ENCODE measurements at places on chromosomes 7 and 10.

DNA sequence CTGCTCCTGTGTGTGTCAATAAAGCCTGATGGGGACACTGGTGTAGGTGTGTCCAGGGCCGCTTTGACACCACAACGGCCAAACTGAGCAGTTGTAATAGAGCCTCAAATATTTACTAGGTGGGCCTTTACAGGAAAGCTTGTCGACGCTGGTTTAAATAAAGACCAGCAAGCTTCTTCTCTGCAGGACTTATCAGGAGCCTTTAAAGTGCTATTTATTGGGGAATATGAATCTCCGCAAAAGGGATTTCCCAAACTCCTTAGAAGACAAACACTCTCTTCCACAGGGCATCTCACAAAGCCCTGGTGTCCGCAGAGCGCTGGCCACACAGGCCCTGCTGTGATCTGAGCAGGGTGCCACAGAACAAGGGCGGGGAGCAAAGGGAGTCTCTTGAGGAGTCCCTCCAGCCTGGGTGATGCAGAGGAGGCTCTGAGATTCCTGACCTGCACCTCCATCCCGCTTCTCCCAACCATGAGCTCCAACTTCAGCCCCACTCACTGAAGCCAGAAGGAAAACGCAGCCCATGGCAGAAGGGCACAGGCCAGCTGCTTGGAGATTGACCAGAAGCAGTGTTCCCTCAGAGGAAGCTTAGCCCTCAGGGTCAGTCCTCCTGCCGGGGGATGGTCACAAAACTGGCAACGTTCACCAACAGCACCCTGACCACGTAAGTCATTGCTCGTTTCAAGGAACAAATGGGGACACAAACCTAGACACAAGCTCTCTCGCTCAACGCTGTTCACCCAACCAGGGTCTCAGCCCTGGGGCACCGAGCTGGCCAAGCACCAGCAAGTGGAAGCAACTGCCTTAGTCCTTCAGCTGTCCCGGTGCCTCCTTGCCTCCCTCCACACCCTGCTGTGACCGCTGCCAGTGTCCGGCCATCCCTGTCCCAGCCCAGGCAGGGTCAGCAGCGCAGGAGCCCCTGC is 129.5 kb downstream of the OAT start:
- no peak for DNase-seq

DNA sequence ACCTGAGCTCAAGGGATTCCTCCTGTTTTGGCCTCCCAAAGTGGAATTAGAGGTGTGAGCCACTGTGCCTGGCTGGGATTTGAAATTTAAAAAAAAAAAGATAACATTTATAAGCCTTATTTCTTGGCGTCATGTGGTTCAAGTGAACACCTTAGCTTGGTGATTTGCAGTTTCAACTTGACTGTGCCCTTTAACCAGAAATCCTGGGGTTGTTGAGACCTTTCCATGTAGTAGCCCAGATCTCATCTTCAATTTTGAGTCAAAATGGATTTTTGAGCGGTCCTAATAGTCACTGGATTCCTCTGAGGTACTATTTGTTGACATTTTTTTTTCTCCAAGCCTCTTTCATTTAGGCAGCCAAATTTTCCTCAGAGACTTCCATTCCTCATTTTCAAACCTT is 29.5 kb upstream of the FBXW4 start:
- no peak for DNase-seq

DNA sequence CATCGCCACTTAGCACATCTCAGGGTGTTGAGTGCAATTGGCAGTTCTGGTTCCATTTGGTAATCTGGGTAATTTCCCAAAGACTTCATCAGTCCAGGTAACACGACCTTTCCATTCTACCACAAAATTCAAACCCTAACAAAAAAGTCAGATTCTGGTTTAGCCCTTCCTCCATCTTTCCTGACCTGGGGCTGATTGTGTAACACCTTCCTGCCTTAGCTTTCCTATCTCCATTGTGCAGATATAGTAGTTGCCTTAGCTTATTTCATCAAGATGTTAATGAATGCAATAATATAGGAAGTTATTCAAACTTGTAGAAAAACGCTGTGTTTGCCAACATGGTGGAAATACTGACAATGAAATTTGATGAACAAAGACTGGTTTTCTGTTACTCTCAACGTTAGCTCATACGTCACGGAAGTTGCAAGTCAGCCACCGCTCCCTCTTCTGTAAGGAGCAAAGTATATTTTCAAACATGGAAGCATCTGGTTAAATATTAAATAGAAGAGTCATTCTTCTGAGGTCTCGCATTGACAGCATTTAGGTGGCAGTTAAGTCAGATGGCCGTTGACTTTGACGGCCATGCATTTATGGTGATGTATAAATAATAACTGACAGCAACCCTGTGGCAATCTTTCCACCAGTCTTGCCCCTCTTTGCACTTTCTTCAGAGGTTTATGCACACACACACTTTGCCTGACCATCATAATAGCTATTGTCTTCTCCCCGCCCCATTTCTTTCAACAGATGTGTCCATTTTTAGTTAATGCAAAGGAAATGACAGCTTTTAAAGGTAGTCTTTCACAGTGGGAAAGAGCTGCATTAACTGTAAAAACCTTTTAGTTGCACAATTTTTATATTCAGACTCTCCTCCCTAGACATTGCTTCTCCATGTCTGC is 205.1 kb upstream of the BMPER start:
- DNase-seq, result no peak

GRCh38 chr7:95045236-95045923 is 138.0 kb downstream of the PPP1R9A start:
- peak; percentile 4 for DNase-seq

DNA sequence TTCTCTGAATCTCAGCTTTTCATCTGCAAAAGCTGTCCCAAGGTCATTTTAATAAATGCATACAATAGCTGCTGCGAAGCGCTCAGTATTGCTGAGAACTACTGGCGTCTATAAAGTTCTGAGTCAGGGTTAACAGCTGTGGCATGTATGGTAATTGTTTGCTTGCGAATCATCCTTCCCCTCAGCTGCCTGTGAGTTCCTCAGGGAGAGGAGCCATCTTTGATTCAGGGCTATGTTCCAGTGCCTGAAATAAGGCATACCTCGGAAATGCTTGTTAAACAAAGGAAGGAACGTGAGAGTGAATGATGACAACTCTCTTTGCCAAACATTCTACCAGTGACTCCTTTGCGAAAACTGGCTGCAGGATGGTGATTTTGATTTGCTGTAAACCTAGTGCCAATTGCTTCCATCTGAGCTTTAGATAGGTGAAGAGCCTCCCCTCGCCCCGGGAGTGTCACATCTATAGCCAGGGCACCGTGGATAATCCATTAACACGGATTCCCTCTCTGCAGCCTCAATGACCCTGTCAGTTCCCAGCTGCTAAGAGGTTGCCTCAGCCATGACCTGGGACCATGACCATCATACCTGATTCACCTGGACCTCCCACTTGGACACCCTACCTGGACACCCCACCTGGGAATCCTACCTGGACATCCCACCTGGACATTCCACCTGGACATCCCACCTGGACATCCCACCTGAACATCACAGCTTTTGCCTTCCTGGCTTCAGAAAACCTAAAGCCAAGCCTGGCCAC is 39.6 kb downstream of the GPRIN2 start:
- DNase-seq, result no peak

- no peak for DNase-seq
Observed at GRCh38 chr10:19952224-19953010, 136.2 kb downstream of the PLXDC2 start.

DNA sequence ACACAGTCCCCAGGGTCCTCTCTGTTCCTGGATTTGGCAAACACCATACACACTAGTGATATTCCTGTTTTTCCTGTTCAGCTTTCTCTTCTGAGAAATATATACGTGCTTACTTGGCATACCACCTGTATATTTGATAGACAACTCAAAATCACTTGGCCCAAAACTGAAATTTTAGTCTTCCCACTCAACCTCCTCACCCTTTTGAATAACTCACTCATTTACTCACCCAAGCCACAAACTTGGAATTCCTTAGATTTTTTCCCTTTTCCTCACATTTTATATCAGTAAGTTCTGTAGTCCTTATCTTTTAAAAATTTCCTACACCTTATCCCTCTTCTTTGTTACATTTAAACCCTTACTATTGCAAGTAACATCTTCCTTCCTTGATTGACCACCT is 143.4 kb downstream of the PPP1R3A start:
- DNase-seq, result no peak

- DNase-seq, result no peak
Observed at GRCh38 chr7:27925573-27926201, 185.7 kb downstream of the TAX1BP1 start.

GRCh38 chr10:1102831-1103230 is 46.6 kb downstream of the WDR37 start:
- no peak for DNase-seq

DNA sequence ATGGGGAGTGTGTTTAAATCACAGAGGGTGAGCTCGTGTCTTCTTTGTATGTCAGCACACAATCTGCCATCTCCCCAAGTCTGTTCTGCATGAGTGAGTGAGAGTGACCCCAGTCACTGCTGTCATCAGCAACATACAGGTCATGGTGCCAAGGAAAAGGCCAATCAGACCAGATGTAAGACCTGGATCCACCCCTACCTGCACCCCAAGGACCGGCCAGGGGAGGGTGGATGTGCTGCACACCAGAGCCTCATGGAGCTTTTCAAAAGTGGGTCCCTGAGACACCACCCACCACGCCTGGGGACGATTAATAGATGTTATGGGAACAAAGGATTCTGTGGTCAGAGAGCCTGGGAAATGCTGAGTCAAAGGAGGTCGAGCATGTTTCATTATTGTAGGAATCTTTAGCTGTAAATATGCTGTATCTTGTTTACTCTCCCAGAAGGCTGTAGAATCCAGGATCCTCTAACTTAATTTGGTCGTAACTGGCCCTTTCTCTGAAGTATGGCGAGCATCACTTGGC is 420.5 kb downstream of the RPS24 start:
- DNase-seq, result no peak

- DNase-seq, result no peak
Observed at GRCh38 chr7:15174485-15174884, 271.9 kb upstream of the DGKB start.

DNA sequence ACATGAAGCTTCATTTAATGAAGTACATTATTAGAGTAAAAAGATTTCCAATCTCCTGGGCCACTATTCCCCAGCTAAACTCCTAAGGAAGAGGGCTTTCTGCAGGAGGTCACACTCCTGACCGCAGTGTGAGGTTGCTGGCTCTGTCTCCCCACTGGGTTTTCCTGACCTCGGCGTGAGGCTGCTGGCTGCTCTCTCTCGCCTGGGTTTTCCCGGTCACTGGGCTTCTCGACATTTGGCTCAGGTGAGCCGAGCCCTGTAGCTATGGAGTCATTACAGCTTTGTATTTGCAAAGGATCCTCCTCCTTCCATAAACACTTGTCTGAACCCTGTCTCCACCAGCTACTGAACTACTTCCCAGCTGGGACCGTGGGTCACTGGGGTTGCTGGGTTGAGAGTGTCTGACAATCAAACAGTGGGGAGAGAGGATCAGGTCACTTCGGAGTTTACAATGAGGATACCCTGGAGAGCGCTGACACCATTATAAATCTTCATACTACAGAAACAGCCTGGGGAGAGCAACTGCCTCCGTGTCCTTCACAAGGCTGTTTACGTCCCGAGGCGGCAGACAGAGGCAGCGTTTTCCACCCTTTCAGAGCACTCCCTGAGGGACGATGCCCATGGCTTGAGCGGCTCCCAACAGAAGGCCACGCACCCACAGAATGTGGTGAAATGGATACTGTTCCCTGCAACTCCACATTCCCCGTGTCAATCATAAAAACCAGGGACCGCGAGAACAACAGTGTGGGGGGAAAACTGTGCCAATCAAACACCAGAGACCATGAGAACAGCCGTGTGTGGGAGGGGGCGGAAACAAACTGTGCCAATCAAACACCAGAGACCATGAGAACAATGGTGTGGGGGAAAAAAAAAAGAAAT is 226.2 kb downstream of the ZMYND11 start:
- no peak for DNase-seq

GRCh38 chr7:3504384-3504783 is 203.3 kb downstream of the SDK1 start:
- DNase-seq, result no peak

- DNase-seq, result no peak
Observed at GRCh38 chr10:110788620-110789385, 82.9 kb upstream of the PDCD4 start.

DNA sequence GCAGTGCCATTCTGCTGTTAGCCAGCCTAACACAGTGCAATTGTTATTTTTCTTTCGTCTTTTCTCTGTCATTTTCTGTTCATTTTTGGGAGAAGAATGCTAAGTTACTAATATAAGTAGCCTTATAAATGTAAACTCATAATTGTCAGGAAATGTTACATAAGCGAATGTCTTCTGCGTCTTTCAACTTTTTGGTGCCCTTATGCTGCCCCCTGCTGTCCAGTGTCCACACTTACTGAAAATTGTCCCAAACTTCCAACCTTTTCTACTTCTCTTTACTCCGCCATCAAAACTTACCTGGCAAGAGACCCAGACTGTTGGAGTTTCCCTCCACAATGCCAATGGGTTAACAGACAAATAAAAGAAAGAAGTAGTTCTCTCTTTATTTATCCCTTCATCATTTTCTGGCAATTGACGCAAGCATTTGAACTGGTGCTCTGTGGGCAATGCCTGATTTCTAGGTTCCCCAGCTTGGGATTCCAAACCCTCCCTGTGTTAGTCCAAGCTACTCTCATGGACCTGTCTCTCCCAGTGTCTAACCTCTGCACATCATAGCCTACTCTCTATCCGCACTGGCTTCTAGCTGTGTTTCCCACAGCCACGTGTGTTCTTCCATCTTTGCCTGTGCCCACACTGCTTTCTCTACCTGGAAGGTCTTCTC is 21.0 kb upstream of the EPC1 start:
- peak; percentile 88 for DNase-seq

DNA sequence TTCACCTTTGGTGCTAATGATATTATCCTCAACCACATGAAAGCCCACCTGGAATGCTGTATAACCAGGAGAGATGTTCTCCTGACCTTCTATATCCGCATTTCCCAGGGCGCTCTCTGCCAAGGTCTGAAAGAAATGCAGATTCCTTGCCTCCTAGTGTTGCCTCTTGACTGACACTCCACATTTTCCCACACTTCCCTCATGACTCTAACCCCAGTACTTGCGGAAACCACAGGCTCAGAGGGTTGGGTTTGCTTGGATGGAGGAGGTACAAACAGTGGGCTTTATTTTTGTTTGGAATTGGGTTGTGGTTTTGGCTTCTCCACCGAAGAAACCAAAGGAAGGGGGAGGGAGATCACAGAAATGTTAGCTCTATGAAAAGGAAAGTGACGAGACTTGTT is 222.9 kb upstream of the CELF2 start:
- DNase-seq, result no peak

DNA sequence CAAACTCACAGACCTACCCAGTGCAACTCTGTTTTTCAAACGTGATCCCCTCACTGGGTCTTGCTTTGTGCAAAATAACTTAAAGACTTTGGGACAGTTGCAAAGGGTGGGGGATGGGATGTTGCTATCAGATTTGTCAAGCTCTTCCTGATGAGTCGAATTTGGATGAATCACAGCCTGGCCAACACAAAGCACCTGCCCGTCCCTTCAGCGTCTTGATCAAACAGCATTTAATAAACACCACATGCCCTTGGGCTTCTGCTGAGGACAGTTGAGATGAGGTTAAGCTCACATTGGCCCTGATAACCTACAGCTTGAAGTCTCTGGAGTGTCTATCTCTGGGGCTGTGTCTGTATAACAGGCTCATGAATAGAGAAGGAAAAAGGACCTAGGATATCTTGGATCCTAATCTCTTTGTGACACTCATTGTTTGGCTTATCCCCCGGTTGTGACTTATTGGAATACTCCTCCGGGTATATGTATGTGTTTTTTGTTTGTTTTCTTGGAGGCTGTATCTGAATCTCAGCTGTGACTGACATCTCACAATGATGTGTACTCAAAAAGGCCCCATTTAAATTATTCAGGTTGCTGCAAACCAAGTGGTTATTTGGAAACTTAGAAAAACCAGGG is 132.6 kb upstream of the NAMPT start:
- no peak for DNase-seq
